Activated naive CD4-positive, alpha-beta T cell (primary cell): ENCODE measurements at places on chromosomes 1 and 21.

DNA sequence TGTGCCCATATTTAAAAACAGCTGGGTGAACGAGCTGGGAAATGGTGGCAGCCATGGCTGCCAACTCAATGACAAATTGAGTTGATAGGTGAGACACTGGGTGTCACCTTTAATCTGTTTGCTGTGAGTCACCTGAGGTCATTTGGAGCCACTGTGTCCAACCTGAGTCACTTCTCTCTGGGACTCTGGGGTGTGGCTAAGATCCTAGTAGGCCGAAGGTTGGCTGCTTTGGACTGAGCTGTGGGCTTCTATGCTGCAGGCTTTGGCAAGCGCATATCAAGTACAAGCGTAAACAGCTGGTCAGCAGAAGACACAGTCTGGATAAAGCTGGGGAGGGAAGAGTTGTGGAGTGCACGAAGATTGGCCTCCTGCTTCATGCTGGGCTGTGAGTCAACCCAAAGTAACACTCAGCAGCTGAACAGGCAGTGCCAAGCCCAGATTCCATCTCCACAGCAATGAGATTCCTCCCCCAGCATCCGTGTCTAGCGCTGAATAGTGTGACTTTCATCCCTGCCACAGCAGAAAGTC is 24.0 kb downstream of the TEX35 start:
- no peak for DNase-seq

DNA sequence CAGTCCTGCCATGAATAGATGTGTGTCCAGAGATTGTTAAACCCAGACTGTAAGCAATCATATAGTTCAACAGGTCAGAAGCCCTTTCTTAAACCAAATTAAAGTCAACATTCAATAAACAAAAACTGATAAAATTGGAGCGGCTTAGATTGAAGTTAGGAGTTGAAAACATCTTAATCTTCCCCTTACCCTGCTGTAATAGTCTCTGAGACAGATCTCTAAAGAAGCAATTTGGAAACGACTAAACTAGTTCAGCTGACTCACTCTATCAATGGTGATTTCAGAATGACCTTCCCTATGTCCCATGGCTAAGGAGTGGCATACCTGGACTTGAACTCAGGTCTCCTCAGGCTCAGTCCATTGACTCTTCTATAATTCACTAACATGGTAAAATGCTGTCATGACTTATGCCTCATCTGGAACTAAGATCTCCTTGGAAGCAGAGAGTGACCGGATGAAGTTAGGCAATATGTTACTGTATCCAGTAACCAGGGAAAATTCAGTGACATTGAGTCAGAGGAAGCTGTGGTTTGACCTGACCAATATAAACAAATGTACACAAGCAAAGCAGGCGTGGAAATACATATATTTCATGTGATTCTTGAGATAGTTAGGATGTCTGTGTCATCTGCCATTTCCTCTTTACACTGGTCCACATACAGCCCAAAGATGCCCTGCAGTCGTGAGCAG is 30.1 kb downstream of the SGIP1 start:
- DNase-seq: no peak

DNA sequence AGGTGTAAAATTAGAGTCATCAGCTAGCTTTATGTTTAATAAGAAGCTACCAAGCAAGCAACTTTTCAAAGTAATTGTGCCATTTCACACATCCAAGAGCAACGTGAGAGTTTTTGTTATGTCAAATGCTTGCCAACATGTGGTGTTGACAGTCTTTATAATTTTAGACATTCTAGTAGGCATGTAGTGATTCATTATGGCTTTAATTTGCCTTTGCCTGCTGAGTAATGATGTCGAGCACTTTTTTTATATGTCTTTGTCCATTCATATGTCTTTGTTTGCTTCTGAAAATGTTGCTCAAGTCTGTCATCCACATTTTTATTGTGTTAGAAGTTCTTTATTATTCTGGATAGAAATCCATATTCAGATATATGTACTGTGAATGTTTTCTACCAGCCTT is 21.4 kb upstream of the CHIT1 start:
- DNase-seq: no peak

DNA sequence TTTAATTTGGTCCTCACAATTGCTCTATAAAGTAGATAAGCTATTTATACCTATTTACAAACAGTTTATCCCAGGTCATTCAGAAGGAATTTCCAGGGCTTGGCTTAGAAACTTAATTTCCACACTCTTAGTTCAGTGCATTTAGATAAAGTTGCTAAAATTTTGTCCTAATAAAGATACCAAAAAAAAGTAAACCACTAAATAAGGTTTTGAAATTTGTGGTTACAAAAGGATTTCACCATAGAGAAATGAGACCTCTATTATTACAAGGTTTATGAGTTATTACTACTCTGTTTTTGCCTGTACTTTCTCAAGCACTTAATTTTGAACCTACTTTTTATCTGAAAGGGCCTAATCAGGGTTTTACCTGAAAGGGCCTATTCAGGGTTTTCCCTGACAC is 22.4 kb downstream of the PTPN22 start:
- no peak for DNase-seq

GRCh38 chr1:153677718-153678518 is 570 bp upstream of the NPR1 start:
- DNase-seq: no peak

- no peak for DNase-seq
Observed at GRCh38 chr1:56481140-56481694, 98.1 kb downstream of the PLPP3 start.

- DNase-seq: no peak
Observed at GRCh38 chr1:151885479-151885878, 23.8 kb downstream of the THEM4 start.

- DNase-seq: no peak
Observed at GRCh38 chr1:104018922-104019674, 269.4 kb downstream of the AMY1C start.

DNA sequence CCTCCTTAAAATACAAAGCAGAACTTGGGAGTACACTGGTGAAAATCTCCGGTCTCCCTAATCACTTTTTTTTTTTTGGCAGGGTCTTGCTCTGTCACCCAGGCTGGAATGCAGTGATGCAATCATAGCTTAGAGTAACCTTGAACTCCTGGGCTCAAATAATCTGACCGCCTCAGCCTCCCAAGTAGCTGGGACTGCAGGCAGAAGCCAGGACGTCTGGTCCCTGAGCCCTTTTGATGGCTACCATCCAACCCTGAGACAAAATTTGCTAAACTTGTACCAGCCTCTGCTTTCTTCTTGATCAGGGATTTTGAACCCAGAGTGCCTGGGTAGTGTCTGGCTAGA is 4.1 kb downstream of the L1TD1 start:
- no peak for DNase-seq

DNA sequence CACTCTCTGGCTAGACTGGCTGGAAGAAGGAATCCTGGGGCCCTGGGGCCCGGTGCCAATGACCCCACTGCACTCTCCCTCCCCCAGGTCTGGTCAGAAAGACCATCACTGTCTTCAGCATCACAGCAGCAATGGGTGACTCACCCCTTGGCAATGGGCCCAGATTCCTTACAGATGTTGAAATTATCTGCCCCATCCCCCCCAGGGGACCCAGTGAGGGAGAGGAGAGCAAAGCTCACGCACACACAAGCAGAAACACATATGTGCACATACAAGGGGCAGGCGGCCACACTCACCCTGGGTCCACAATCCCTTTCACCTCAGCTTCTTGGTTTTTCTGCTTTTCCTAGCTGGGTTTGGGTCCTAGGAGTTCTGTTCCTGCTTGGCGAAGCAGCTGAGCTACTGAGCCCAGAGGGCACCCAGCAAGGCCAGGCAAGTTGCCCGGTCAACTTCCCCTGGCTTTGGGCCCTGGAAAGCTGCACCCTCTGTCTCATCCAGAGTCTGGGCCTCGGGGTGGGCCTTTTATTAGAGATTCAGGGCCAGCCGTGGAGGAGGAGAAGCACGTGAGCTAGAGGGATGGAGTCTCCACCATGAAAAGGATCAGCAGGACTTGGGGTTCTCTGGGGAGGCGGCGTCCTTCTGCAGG is 2.6 kb downstream of the COL16A1 start:
- no peak for DNase-seq
